Activated T-cell treated with anti-CD3 and anti-CD28 coated beads, Interleukin-2, amount 50 U/mL, for 48 hours (primary cell): ENCODE measurements at places on chromosomes 3 and 15.

GRCh38 chr15:72306211-72306785 lies 13.7 kb downstream of the CELF6 start:
- peak; percentile 28 for DNase-seq

DNA sequence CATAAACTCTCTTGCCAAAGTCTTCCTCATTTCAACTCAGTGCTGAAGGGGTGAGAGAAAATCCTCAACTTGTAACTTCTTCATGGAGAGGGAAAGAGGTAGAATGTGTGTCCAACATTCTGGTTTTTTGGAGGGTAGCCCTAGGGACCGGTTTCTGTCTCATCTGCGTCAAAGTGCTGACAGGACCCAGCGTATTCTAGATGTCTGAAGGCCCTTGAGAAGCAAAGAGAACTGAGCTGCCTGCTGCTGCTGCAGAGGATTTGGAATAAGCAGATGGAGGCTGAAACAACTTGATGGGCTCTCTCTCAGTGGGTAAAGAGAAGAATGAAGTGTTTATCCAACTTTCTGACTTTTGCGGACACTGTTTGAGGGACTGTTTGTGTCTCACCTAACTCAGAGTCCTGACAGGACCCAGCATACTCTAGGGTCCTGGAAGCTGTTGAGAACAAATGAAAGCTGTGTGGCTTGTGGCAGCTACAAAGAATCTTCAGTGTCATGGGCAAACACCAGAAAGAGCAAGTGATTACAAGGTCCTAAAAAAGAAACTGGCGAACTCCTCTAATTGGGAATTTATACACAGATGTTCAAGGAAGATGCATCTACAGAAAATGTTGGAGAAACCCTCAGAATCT lies 174.4 kb downstream of the SI start:
- no peak for DNase-seq

DNA sequence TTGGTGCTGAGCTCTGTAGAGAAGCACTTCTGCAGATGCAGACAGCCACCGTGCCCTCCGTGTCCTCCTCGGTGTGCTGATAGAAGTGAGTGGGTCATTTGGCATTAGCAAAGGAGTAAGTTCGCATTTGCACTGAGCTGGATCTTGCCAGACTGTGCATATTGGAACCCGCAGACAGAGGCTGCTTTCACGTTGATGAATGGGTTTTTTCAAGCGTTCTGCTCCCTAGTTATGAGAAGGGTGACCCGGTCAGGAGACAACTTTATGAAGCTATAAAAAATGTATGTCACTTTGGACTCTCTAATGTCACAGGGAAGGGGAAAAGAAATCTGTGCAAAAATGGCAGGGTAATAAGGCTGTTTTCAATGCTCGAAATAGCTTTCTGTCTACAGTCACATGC lies 739.4 kb downstream of the MCTP2 start:
- no peak for DNase-seq

GRCh38 chr3:38600551-38600950 lies 48.9 kb downstream of the SCN5A start:
- DNase-seq, result no peak

GRCh38 chr3:35596335-35596995 lies 42.9 kb upstream of the ARPP21 start:
- no peak for DNase-seq

GRCh38 chr3:111668888-111669488 lies 73.8 kb upstream of the ZBED2 start:
- no peak for DNase-seq

DNA sequence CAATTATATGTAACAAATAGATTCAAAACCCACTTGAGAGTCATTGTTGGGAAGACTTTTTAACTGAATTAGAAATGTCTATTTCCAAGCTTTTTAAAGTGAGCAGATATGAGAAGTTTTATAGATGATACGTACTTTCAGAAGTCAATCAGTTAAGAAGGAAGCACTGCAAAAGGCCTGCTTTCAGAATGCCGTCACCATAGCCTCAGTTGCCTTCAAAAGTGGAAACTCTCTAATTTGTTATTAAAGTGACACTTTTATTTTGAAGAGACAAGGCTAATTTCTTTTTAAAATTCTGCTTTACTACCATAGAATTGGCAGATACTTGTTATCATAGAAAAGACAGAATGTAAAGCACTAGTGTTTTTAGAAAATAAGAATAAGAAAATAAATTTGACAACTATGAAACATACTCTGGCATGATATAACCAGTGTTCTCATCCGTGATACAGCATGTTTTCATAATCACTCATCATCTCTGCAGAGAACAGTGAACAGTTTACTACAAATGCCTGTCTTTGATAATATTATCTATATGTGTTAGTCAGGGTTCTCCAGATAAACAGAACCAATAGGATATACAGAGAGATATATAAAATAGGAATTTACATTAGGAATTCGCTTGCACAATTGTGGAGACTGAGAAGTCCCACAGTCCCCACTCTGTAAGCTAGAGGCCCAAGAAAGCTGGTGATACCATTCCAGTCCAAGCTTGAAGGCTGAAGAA lies 7.0 kb upstream of the PLD1 start:
- DNase-seq, result no peak

DNA sequence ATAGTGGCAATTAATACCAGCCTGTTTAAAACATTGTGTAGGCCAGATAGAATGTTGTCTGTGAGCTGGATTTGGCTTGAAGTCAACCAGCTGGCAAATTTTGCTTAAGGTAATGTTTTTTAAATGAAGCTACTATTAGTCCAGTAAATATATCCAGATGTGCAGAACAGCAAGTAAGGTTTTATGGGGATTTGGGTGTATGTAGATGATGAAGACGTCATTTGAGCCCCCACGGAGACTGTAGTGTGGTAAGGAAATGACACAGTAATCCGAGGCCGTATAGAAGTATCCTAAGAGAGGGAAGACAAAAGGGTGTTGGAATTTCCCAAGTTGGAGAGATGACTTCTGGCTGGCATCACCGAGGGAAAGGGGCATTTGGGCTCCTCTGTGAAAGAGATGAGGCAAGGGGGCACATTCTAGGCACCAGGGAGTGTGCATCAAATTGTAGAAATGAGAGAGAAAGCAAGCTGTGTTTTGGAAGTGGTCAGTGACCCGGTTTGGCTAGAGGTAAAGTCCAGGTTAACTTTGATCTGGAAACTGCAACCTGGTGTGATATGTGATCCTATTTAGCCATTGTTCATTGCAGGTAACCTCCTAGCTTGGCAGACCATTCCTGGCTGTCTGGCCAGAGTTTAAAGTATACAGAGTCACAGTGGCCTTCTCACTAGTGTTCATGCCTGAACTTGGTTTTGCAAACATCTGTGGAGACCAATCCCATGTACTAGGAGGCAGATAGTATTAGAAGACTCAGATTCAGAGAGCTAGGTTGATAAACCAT lies 104.2 kb downstream of the ITPR1 start:
- DNase-seq, result no peak

DNA sequence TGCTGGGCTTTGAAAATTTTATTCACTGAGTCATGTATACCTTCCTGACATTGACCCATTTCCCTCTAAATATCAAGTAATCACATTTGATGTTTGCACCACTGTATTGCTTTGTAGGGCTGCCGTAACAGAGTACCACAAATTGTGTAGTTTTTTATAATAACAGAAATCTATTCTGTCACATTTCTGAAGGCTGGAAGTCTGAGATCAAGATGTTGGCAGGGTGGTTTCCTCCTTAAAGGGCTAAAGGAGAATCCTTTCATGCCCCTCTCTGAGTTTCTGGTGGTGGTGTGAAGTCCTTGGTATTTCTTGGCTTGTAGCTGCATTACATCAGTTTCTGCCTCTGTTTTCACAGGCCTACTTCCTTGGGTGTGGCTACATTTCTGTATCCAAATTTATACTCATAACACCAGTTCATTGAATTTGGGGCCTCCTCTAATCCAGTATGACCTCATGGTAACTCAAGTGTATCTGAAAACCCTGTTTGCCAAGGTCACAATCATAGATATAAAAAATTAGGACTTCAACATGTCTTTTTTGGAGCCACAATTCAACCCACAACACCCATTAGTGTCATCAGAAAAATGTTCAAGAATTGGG lies 29.1 kb upstream of the ST6GAL1 start:
- DNase-seq, result no peak

GRCh38 chr15:64333986-64334929 lies 21.7 kb downstream of the CSNK1G1 start:
- peak; percentile 34 for DNase-seq

GRCh38 chr3:196604548-196604947 lies 34.9 kb upstream of the NRROS start:
- peak; percentile 57 for DNase-seq

GRCh38 chr3:37668818-37669610 lies 192.7 kb upstream of the CTDSPL start:
- DNase-seq, result no peak

DNA sequence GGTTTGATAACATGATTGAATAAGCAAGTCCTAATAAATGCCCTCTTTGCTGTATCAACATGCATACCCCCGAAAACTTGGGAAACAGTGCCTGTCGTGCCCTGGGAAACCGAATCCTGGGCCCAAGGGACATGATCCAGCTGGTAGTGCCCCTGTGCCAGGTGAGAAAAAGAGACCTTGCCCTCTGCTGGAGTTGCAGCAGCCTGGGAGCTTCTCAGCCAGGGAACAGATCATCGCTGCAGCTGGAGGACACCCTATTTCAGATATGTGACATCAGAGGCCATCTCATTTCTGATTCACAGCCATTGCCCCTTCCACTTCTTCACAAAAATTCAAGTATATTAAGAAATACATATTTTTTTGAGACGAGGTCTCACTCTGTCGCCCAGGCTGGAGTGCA lies 32.3 kb downstream of the STOML1 start:
- no peak for DNase-seq

DNA sequence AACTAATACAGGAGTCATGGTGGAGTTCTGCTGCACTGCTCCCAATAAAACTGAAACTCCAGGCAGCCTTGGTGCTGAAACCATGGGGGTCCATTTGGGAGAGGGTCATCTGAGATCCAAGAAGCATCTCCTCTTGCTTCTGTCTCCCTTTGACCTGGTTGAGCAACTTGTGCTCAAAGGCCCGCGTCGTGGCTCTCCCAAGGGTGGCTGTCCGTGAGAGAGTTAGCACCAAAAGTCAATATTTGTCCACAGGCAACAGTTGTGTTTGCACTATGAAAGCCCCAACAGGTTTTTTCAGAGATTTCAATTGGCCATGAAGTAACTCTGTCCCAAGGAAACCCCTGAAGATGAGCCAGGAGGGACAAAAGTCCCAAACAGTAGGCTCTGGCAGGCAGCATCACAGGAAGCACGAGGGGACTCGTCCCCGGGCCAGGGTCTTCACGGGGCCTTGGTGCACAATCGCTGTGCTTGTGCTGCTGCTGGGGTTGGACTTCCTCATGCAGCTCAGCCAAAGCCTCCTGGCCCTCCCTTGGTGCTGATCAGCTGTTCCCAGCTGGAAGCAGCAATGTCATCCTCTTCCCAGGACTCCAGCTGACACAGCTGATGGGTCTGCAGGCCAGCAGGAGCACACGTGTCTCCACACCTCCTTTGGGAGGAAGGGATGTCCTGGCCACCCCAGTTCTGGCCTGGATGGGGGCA lies 39.4 kb upstream of the WNT5A start:
- DNase-seq, result no peak

- DNase-seq, result no peak
These were observed 18.0 kb upstream of the DNAJC13 start for GRCh38 chr3:132399054-132399929.

GRCh38 chr15:75811626-75812025 lies 31.6 kb upstream of the UBE2Q2 start:
- DNase-seq, result no peak

- DNase-seq, result no peak
These were observed 49.3 kb downstream of the HHLA2 start for GRCh38 chr3:108345492-108346205.

DNA sequence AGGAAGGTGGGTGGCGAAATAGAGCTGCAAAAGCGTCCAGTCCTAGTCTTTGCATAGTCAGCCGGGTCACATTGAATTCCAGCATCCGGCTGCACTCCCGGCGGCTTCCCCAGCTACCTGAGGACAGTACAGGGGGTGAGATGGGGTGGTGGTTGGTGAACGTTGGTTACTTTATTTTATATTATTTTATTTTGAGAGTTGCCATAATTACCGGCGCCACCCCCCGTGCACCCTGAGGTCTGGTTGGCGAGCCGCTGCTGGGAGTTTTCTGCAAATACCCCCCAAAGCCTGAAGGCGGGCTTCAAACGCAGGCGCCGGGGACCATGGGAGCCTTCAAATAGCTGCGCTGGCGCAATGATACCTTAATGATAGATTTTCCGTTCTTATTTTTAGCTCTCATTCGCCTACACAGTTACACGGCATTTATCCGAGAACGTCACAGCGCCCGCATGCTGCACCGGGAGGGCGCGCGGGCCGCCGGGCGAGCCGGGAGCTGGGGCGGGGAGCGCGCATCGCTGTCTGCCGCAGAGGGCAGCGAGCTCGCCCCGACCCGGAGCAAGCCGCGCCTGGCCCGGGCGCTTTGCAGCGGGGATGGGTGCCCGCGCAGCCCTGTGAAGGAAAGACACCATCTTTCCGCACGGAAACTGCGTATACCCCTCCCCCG lies 756 bp upstream of the RASGRF1 start:
- peak; percentile 43 for DNase-seq

DNA sequence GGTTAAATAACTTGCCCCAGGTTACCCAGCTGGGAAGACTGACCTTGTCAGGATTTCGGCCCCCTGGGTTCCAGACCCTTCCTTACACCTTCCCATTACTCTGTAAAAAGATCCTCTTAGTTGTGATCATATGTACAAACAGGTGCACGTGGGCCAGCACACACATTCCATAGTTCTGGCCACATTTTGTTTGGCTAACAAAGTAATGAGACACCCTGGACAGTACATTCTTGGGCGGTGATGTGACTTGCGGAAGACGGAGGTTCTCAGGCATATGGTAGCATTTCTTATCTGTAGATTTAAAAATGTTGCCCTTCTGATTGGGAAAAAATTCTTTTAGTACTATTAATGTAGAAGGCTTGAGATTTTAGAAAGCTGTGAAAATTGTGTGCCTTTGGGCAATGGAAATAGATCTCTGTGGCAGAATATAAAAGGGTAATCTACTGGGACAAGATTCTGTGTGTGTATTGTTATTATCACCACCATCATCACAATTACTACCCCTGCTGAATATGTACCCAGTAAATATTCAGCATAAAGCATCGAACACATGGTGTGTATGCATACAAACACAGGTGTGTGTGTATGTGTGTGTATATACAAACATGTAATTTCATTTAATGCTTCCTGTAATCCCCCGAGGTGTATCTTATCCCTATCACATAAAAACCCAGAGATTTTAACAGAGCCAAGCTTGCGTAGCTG lies 205.4 kb upstream of the UBE2E1 start:
- DNase-seq, result no peak

DNA sequence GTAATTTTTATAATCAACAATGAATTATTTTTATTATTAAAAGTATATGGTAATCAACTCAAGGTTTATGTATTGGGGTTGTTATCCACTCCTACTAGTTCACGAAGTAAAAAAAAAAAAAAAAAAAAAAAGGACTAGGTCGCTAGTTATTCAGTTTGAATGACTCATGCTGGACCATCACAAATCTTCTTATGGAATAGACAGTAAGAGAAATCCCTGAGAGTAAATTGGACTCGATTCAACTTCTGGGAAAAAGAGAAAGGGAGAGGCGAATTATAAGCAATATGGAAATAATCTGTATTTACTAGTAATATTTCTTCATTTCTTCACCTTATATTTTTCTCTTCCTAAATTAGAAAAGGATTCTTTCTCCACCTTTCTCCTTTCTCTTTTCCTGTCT lies 2.0 kb downstream of the MYEF2 start:
- no peak for DNase-seq

- no peak for DNase-seq
These were observed 490.2 kb downstream of the IGSF11 start for GRCh38 chr3:118544458-118544857.

- no peak for DNase-seq
These were observed 51.5 kb downstream of the CTNNB1 start for GRCh38 chr3:41250825-41251224.

- DNase-seq, result no peak
These were observed 45.6 kb upstream of the PAQR5 start for GRCh38 chr15:69253156-69253555.
